ENCODE measurements at places on chromosomes 2 and 18.

GRCh38 chr2:151946899-151947812, 118.9 kb upstream of the ARL5A start:
- no peak for DNase-seq

- no peak for DNase-seq
Observed at GRCh38 chr2:205465791-205466190, 216.5 kb upstream of the NRP2 start.

GRCh38 chr2:150631236-150631821, 143.9 kb upstream of the RND3 start:
- DNase-seq: no peak

GRCh38 chr2:127052771-127053691, 53.9 kb downstream of the BIN1 start:
- no peak for DNase-seq

- DNase-seq: no peak
Observed at GRCh38 chr2:148459377-148459778, 185.2 kb upstream of the EPC2 start.

DNA sequence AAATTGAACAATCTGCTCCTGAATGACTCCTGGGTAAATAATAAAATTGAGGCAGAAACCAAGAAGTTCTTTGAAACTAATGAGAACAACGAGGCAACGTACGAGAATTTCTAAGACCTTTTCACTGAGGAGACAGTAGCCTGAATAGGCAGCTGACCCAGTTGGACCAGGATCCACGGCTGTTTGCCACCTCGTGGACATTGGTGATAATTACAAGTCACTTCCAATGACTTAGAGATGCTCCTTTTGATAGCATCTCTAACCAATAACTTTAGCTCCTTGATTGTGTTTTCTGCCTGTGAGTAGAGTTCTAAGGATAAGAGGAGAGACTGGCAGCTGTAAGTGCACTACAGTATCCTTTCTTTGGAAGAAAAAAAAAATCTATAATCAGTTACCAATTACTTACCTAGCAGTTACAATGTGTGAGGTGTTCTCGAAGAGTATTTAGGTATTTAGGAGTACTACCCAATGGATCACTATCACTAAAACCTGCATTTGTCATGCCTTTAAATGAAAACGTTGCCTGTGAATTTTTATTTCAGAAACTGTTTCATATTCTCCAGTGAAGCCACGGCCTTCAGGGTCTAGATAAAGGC, 31.3 kb upstream of the CNTNAP5 start:
- DNase-seq: no peak

DNA sequence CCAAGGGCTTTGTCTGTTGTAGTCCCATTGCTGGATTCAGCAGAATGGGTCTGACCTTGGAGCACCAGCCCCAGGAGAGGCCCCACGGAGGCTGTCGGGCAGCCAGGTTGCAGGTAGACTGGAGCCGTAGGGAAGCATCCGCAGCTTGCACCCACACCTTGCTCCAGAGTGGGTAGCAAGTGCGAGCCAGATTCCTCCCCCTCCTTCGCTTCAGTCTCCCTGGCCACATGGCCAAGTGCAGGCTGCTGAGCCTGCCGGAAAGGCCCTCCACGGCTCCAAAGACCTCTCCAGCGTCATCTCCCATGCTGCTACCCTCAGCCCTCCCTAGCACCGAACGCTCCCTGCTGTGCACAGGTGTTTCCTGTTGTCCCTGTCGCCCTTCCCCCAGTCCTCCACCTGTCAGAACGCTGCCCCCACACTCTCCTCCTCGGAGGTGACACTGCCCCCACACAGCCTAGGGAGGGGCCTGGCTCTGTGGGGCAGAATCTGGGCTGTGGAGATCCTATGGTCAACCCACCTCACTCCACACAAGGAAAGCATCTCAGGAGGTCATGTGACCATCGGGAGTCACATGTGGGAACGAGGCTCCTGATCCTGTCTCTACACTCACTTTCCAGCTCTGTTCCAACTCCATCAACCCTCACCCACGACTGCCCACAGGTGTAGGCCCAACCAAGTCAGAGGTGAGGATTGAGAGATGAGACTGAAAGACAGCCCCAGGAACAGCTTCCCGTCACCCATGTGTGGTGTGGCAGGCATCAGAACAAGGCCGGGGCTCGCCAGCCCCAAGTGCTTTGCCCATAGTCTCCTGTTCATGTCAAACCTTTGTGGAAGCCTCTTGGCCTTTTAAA, 8.3 kb downstream of the KCNF1 start:
- DNase-seq: no peak

DNA sequence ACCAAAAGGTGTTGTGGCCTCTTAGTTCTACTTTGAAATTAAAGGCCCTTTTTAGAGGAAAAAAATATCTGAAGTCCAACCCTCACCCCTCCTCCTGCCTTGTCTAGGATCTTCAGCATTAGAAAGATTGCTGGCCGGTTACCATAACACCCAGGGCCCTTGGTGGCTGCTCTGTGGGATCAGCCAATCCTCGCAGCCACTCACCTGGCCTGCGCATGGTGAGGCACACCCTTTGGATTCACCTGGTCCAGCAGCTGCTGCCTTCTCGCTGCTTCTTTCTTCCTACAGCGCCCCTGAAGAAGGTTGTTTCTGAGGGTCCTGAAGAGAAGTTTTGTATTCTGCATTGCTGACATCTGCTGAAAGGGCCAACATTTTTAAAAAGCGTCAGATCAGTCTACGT, 25.2 kb downstream of the DYTN start:
- no peak for DNase-seq

DNA sequence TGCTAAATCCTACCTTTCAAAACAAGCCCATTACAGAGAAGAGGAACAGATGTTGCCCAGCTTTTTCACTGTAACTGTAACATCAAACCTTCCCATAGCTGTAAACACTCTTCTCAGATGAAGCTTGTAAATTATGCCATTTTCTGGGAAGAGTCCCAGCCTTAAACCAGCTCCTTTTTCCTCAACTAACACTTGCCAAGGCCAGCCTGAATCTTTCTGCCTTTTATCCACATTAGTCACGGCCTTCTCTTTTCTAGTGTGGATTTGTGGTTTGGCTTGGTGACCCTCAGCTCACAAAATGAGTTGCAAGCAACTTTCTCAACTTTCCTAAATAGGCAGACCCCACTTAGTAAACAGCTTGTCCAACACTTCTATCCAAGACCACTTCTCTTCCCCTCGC, 90.2 kb downstream of the CABLES1 start:
- DNase-seq: no peak

GRCh38 chr2:140947236-140947635, 1183.6 kb downstream of the LRP1B start:
- DNase-seq: no peak

DNA sequence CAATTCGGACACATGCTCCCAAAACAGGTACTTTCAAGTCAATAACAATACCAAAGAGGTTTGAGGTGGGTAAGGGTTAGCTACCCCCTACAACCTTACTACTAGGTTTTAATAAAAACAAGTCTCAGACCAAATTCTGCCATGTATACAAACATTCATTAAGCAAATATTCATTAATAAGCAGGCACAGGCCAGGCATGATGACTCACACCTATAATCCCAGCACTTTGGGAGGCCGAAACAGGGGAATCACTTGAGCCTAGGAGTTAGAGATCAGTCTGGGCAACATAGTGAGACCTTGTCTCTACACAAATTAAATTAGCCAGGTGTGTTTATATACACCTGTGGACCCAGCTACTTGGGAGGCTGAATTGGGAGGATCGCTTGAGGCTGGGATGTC, 11.7 kb upstream of the ELAC1 start:
- DNase-seq: no peak

GRCh38 chr2:98465456-98466226, 21.0 kb downstream of the INPP4A start:
- no peak for DNase-seq

DNA sequence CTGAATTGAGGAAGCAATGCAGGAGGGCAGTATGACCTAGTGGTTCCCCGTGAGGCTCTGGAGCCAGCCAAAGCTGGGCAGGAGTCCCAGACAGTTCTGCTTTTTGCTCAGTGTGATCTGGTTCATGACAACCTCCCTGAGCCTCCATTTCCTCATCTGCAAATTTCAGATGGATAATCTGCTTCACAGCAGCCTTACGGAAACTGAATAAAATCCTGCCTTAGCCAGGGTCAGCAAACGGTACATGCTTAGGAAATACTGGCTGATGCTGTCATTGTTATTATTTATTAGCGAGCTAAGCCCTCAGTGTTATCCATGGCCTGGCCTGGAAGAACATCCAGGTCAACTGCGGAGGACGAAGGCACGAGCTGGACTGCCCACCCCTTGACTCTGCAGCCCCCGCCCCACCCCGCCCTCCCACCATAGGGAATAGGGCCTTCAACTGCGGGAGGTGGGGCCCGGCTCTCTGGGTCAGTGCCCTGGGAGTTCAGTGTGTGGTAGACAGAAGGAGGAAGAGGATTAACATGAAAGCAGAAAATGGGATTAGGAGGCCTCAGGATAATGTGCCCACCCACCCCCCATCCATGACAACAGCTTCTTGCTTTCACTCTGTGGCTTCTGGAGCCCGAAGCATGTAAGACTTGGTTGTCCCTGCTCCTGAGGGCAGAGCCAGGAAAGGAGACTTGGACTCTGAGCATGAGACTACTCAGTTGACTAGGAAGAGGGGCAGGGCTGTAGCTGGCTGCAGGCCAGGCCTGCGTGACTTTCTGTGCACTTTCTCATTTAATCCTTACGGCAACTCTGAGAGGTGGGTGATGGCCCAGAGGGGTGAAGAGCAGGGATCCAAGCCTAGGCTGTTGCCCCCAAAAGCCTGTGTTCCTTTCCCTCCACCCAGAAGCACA, 13.1 kb downstream of the PKDCC start:
- DNase-seq: no peak

DNA sequence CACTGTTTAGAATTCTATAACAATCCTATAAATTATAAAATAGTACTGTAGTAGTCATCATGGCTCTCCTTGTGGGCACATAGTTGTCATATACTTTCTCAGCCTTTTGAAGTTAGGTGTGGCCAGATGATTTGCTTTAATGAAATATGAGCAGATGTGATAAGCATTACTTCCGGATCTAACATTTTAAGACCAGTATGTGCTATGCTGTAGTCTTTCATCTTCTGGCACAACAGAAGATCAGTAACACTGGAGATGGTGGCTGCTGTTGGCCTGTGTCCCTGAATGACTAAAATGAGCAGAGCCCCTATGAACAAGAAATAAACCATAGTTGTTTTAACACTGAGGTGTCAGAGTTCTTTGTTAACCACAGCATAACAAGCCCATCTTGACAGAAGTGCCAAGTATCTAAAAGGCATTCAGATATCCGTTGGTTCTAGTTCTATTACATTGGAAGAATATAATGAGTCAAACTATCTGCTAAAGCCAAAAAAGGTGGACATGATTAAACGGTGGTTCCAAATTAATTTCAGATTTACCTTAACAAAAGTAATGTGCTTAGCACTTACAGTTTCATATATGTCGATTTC, 6.3 kb downstream of the MEX3C start:
- no peak for DNase-seq

- DNase-seq: no peak
Observed at GRCh38 chr2:14944562-14945346, 312.2 kb downstream of the LRATD1 start.

GRCh38 chr2:45728458-45728942, 77.0 kb downstream of the PRKCE start:
- no peak for DNase-seq

DNA sequence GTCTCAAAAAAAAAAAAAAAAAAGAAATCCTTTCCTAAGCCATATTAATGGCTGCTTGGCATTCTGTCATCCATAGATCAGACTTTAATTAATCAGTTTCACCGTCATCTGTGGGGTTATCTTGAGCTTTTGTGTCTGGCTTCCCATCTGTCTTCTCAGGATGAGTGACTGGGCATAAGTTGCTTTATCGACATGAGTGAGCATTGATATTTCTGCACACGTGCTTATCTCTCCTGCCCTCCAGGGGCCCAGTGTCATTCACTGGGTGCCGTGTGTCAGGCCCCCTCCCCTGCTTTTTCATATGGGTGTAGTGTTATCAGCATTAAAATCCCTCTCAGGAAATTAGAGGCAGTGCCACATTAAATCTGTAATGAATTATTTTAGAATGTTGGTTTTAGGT, 65.6 kb downstream of the SH3BP4 start:
- no peak for DNase-seq

DNA sequence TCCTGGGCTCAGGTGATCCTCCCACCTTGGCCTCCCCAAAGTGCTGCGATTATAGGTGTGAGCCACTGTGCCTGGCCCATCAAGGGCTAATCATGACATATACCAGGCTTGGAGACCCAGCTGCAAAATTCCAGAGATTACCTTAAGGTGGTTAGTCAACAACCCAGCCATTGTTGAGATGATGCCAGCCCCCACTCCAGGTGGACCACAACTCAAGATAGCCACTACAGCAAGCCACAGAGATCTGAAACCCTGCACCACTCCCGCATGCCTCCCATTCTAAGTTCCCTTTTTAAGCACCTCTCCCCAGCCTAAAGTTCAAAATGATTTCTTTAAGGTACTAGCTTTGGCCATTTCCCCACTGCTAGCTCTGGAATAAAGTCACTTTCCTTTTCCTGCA, 4.6 kb upstream of the CLK1 start:
- no peak for DNase-seq

GRCh38 chr18:60391571-60392226, 19.1 kb upstream of the MC4R start:
- DNase-seq: no peak

DNA sequence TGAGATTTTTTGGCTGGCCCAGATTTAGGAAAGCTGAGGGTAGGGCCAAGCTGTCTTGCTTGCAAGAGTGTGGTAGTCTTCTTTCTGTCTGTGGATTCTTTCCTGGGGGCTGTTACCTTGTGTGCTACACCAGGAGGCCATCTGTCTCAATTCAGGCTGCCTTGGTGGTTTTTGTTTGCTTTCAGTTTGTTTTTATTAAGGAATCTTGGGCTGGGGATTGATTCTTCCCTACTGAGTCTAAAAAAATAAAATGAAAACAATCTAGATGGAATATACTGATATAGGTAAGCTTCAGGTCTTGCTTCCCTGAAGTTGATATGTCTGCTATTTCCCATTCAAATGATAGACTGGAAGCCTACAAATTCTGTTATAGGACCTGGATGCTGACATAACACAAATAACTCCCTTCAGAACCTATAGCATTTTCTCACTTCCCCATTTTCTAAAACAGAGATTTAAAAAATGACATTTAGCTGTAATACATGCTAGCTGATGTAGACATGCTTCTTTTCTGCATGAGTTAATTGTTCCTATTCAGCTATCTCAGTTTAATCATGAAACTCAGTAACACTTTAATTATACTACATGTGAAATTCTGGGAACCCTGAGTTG, 5.3 kb downstream of the LHCGR start:
- DNase-seq: no peak

All from kidney epithelial cell (primary cell).